ENCODE measurements at places on chromosomes 5 and 9.

DNA sequence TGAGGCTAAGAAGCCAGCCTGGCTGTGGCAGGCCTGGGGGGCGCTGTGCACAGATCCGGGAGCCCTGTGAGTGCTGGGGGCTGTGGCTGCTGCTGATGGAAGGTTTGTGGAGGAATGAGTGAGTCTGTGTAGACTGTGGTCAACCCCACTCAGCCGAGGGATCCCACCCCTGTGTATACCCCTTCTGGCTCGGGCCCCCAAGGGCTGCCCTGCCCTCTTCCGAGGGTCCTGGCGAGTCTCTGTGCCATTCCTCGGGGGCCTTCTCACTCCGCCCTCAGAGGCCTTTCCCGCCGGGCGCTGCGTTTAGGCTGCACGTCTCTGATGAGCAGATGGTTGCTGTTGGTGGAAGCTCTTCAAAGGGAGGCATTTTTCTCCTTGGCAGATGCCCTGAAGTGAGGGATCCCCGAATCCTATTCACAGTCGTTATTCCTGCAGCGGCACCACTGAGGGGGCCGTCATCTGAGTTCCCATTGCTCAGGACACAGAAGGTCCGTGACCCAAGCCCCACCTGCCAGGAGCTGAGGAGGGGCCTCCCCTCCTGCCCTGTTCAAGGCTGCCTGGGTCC lies 94.1 kb downstream of the RXRA start:
- DNase-seq: no peak

DNA sequence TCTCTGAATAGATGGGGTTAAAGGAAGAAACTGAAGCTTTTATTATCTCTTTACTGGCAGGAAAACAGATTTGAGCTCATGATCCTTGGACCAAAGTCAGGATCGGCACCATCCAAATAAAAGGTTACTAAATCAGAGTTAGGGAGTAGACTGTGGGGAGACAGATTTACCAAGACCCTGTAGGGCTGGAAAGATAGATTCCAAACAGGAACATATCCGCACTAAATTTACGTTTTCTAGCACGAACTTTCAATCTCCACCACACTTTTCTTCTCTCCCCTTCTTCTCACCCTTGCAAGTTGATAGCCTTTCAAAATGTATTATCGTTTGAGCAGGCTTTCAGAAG lies 120.0 kb upstream of the HMHB1 start:
- DNase-seq: no peak

DNA sequence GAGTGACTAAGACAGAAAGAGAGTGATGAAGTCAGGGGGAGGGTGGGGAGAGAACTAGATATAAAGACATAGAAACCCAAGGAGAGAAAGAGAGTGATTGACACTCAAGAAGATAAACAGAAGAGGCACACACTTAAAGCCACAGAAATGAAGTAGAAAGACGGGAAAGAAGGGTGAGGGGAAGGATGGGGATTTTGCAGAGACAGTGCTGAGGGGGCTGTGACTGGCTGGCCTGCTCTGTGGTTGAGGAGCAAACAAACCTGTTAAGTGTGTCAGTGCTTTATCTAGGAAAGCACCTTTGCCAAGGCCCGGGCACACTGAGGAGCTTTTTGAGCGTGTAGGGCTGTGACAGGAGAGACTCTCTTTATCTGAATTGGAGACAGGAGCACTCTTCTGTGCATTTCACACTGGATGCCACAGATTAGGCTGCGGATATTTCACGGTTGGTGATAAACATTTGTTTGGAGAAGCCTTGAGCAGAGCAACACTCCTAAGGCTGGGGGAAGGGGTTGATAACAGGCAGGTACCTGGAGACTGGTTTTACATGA lies 109.1 kb downstream of the DOCK2 start:
- peak; percentile 92 for DNase-seq

- DNase-seq: no peak
Measured at GRCh38 chr5:176590035-176590717, 19.8 kb downstream of the GPRIN1 start.

DNA sequence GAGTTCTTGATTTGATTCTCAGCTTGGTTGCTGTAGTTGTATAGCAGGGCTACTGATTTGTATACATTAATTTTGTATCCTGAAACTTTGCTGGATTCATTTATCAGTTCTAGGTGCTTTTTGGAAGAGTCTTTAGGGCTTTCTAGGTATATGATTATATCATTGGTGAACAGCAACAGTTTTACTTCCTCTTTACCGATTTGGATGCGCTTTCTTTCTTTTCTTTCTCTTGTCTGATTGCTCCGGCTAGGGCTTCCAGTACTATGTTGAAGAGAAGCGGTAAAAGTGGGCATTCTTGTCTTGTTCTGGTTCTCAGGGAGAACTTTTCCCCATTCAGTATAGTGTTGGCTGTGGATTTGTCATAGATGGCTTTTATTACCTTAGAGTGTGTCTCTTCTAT lies 158.9 kb downstream of the SAXO1 start:
- DNase-seq: no peak

GRCh38 chr5:30194595-30194994 lies 998.9 kb upstream of the CDH6 start:
- DNase-seq: no peak

- DNase-seq: no peak
Measured at GRCh38 chr5:81081461-81081835, 121.3 kb downstream of the RASGRF2 start.

GRCh38 chr5:420632-421286 lies 22.2 kb upstream of the EXOC3 start:
- no peak for DNase-seq

- DNase-seq: peak; percentile 69
Measured at GRCh38 chr9:6894135-6894534, 136.4 kb downstream of the KDM4C start.

- no peak for DNase-seq
Measured at GRCh38 chr9:12846035-12846434, 71.2 kb downstream of the LURAP1L start.
